ENCODE measurements at places on chromosomes 2 and 18.

DNA sequence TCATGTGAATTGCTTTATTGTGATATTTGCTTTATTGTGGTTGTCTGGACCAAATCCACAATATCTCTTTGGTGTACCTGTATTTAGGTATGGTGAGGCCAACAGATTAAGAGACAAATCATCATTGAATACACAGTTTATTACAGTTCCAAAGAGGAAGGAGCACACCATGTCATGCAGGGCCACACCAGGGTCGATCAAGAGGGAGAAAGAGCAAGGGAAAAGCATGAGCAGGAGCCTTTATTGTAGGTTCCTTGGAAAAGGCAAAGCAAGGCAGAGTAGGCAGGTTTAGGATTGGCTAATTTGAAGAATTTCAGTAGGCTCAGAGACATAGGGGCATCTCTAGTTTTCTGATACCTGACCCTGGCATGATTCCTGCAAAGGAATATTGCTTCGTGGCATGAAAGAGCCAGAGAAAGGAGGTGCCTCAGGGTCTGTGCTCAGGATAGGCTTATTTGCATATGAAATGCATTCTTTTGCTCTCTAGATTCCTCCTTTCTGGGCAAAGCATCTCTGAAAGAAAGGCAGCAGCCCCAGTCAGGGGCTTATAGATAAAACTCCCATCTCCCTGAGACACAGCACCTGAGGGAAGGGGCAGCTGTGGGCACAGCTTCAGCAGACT lies 214.2 kb upstream of the ERBB4 start:
- DNase-seq, result no peak

DNA sequence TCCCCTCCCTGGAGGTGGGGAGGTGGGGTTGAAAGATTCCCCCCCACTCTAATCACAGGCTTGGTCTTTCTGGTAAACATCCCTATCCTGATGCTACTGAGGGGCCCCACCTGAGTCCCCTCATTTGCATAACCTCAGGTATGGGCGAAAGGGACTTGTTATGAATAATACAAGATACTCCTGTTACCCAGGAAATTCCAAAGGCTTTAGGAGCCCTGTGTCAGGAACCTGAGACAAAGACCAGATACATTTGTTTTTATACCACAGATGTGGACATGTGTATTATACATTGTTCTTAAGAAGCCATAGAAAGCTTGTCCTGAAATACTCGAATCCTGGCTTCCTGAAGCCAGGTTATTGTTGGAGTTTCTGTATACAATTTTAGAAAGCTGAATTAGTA lies 62.8 kb downstream of the MYO1B start:
- DNase-seq, result no peak

DNA sequence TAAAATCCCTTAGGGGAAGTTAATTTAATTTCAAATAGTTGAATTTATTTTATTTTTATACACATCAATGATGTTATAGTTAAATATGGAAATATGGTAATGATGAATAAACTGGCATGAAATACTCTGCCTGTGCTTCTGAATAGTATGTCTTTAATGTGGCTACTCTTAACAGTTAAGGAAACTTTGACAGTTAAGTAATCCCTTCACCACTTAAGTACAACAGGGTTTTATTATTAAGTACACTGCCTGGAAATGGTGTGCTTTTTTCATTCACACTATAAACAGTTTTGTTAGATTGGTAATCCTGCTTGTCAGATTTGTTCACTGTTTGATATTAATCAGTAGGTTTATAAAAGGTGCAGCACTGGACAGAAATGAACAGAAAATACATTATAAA lies 412.0 kb upstream of the ZEB2 start:
- DNase-seq, result no peak

DNA sequence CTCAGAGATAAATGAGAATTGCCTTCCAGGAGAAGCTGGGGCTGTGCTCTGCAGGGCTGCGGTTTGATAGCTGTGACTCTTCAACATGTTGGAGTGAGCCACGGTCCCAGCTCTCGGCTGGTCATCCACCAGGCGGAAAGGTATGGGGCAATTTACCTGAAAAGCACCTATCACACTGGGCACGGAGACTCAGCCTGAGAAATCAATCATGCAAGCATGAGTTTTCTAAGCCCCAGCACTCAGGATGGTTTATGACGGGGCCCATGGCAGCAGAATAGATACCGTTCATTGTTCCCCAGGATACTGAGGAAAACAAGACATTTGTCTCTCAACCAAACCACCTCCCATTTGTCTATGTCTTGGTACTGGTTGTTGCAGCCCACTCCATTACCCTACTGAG lies 83.9 kb downstream of the LOXHD1 start:
- DNase-seq, result no peak

DNA sequence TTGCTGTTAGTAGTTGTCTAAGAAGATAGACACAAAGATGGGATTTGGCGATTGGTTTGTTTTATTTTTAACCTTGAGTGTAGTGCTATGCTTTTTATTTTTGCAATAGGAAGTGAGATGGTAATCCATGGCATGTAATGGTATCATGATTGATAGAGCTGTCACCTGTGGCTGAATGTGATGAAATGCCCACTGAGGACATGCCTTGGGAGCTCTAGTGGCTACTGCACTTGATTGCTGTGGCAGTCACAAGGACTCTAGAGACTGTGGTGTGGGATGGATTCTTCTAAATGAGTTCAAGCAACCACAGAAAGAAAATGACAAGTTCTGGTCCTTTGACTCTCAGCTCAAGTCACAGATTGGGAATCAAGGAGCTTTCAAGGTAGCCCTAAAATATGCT lies 139.4 kb downstream of the CYRIA start:
- DNase-seq, result no peak

- no peak for DNase-seq
These were observed 65.1 kb downstream of the LRP1B start for GRCh38 chr2:142065700-142066099.

- no peak for DNase-seq
These were observed 708.5 kb upstream of the SLC8A1 start for GRCh38 chr2:41160439-41160838.

GRCh38 chr2:127701651-127702394 lies 526 bp downstream of the SFT2D3 start:
- DNase-seq, result peak; percentile 88

DNA sequence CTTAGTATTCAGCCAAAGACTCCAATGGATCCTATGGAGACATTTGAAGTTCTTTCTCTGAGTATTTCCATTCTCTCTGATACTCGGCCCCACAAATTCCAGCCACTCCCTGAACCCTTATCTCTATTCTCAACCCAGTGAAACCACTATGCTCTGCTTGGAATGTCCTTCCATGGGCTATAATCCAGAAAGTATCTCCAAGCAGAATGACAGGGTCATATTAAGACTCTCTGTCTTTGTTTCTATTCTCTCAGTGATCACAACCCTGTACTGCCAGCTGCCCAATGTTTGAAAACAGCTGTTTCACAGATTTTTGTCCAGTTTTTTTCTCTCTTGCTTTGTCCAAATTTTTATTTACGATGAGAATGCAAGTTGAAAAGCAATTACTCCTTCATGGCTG lies 21.9 kb downstream of the CHMP3 start:
- no peak for DNase-seq

DNA sequence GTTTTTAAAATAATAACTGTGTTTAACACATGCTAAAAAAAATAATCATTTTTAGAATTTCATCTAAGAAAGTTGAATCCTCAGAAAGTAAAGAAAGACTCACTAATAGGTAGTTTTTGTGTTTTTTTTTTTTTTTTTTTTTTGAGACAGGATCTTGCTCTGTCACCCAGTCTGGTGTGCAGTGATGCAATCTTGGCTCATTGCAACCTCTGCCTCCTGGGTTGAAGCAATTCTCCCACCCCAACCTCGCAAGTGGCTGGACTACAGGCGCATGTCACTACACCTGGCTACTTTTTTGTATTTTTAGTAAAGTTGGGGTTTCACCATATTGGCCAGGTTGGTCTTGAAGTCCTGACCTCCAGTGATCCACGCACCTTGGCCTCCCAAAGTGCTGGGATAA lies 7.1 kb downstream of the CKAP2L start:
- DNase-seq, result peak; percentile 56

- no peak for DNase-seq
These were observed 31.0 kb downstream of the CACNB4 start for GRCh38 chr2:152067823-152068222.

DNA sequence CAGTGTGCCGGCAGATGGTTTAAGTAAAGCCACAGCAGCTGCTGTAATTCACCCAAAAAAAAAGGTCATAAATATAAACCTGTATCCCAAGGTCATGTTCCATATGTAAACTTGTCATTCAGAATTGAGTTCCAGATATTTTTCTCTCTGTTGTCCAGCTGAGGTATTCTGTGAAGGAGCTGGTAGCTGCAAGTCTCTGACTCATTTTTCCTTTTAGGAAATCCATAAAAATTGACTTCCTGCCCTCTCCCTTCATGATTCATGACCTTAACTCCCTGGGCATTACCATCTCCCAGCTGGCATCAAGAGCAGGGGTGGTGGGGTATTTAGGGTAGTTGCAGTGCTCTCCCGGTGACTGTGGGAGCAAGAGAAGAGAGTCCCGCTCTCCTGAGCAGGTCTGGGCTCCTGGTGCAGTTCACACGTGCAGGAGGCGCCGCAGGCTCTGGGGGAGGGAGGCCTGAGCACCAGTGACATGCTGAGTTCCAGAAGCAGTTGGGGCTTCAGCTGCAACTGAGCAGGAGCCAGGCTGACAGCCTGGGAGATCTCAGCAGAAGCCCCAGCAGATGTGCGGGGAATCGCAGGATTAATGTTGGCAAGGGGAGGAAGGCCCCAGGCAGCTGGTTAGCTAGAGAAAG lies 192.6 kb downstream of the MGAT5 start:
- DNase-seq, result no peak

DNA sequence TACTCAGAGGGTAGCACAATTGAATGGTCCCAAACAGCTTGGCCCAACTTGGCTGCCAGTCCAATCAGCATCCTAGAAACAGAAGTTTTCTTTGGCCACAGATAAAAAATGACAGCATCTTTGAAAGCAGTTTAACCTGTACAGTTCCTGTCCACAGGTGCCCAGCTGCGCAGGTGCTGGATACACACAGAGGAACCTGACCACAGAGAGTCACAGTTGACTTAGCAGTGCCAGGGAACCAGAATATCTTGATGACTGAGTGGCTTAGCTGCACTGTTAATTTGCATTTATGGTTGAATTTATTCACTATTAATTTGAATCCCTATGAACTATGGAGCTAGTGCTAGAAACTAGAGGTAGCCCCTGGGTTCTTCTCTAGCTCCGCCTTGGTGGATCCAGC lies 93.7 kb downstream of the TPGS2 start:
- no peak for DNase-seq

- DNase-seq, result peak; percentile 61
These were observed 22.3 kb downstream of the KLF7 start for GRCh38 chr2:207143215-207144172.
